HEK293T (cell line): ENCODE measurements at places on chromosomes 3 and 15.

GRCh38 chr3:18740631-18741583 is 315.8 kb upstream of the SATB1 start:
- DNase-seq, result no peak

DNA sequence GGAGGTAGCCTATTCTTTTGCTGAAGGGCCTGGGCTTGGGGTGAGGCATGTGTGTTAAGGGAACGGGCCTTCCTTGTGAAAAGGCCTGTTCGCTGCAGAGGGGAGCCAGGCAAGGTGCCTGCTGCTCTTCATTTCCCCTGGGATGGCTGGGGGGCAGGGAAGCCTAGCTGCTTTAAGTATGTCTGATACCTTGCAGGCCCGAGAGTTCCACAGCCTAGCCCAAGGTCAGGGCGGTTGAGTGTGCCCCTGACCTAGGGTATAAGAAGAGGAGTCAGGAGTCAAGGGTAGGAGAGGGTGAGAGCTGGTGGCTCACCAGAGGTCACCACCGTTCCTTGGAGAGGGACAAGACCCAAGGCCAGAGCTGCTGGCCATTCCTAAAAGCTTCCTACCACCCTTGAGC is 46.6 kb downstream of the UMPS start:
- no peak for DNase-seq

GRCh38 chr3:71763426-71763825 is 9.8 kb downstream of the GPR27 start:
- no peak for DNase-seq

DNA sequence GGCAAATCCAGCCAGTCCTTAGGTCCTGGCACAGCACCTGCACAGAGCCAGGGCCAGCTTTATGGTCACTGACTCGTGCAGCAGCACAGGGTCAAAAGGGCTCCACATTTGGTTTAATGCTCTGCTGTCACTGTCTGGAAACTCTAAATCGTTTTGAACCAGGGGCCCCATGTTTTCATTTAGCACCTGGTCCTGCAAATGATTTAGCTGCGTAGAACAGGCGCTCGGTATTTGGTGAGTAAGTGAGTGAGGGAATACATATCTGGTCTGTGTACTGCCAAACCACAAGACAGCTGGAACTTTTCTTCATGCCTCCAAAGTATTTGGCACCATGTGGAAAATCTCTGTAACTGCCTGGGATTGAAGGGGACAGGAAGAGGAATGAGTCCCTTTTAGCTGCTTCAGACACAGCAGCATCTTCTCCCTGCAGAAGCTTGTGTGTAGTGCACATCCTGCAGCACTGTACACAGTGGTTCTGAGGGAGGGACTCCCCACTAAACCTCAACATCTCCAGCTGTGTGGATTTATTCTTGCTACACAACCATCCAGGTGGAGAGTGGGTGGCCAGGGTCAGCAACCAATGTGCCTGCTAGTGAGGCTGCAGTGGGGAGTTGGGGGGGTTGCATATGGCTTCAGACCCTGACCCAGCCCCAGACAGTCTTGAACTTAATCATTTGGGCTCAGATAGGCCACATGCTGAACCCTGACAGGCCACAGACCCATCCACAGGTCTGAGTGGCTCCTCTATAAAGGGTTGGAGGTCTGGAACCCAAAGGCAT is 1.1 kb downstream of the SH2D7 start:
- no peak for DNase-seq

DNA sequence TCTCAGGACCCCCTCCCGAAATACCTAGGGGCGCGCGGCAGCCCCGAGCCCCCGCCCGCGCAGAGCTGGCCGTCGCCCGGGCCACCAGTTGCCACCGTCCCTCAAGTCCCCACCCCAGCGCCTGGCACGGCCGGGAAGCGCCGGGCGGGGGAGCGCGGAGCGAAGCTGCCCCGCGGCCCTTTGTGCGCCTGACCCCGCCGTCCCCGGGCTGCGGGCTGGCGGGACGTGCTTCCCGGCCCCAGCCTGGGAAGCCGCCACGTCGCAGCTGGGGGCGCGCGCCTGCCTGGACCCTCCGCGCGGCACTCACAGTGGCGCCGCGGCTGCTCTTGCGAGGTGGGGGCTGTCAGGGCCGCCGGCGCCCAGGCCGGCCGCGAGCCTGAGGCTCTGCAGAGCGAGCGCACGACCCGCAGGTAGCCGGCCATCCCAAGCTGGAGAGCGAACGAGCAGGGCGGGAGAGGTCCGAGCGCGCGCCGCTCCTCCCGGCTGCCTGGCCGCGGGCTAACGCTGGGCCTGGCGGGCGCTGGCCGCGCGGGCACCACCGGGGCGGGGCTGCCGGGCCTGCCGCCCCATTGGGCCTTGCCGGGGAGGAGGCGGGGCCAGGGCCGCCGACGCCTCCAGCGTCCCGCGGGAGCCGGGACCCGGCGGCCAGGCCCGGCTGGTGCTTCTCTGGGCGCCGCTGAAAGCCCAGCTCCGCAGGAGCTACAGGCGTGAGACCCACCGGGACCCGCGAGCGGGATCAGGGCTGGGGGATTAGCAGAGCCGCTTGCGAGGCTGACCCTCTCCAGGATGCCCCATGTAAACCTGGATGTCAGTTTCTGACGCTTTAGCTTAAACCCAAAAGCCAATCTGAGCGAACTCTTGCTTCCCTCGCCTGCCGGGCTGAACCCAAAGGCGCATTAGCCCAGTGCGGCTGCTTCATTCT is at the start of gene IDH2:
Gene IDH2, minus strand, starts transcription at position 500 of the 922 bp plus-strand sequence. Its CDS starts 78 bp downstream, at position 422.
- DNase-seq, result peak; percentile 96

GRCh38 chr3:139561959-139562676 is 22.6 kb upstream of the RBP1 start:
- DNase-seq, result peak; percentile 63

DNA sequence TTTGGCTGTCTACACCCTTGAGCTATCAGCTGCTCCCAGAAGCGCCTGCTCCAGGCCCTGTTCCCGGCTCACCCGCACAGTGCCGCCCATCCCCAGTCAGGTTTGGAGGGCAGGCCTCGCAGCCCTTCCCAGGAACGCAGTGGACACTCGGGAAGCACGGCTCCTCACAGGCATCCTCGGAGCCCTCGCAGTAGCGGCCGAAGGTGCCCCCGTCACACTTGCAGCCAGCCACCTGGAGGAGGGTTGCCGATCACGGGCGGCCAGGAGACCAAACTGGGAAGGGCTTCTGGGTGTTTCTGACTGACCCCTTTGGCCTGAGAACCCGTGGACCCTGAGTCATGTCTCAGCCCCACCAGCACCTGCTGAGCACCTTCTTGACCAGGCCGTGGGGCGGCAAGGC is 33.4 kb downstream of the MUC20 start:
- no peak for DNase-seq

GRCh38 chr3:9251055-9251786 is 1.8 kb upstream of the SRGAP3 start:
- DNase-seq, result no peak

DNA sequence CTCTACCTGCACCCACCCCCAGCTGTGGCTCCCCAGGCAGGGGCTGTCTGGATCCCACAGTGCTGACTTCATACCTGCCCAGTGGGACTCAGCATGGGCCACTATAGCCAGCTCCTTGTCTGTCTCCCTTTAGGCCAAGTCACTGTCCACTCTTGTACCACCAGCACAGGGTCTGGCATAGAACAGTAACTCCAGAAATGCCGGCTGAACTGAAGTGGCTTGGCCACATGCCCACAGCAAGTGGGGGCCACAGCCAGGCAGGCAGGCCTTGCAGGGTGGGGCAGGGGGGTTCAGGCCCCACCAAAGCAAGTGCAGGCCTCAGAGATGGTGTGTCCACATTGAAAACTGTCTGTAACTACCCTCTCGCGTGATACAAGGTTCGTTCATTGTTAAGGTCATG is 252.6 kb upstream of the LYSMD4 start:
- DNase-seq, result no peak

DNA sequence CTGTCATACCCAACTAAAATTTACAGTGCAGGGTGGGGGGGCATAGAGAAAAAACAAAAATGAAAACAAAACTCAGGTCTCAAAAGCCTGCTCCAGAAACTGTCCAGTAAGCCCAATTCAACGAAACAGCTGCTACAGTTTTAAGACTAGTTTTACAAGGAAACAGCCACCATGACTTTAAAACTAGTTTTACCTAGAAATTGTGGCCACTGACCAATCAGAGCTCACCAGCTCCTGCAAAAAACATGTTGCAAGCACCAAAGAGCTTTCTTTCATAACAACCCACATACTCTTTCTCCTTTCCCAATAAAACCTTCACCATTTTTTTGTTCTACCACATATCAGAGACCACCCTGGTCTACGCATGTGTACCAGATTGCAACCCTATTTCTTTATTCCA is 7.3 kb upstream of the CFAP91 start:
- no peak for DNase-seq

DNA sequence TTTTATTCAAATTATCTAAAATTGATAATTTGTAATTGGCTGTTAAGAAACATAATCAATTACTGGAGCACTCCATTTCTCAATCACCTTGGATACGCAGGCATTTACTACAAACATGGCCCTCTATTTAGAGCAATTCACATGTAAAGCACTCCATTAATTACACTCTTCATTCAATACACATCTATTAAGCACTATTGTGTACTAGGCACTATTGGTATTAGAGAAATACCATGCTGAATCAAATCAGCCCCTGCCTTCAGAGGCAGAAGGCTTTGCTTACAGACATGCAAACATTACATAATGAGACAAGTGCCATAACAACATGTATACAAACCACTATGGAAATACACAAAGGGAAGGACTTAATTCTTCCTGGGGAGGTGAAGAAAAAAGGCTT is 69.1 kb downstream of the PEAK1 start:
- DNase-seq, result no peak

DNA sequence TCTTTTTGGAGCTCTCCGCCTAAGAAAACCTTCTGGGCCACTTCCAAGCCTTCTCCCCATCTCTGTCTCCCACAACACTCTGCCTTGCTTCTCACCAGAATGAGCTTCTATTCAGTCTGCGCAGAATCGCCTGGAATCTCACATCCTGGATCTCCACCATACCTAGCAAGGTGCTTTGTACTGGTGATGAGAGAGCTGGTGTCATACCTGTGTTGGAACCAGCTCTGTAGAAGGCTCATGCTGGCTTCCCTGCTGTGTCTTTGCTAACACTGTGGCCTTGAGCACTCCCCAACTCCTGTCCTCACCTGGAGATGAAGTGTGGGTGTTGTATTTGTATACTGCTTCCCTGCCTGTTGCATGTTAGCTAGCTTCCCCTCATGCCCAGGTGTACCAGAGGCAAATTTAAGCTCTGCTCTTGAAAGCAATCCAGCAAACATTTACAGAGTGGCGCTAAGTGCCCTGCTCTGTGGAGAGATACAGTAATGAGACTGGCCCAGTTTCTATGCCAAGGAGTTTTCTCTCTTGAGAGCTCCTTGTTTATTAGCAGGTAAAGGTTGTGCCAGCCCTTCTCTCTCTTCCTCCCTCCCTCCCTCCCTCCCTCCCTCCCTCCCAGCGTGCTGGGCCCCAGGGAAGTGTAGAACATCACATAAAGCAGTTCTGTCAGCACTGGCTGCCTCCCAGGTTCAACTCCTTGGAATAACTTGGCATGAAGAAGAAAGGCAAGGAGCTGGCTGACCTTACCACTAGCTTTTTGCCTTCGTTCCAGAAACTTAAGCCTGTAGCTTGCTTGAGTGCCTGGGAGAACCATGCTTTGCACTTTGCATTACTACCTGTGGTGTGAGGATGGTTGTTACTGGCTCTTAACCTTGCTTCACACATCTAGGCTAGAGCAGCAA is 54.9 kb downstream of the TRIM71 start:
- no peak for DNase-seq

DNA sequence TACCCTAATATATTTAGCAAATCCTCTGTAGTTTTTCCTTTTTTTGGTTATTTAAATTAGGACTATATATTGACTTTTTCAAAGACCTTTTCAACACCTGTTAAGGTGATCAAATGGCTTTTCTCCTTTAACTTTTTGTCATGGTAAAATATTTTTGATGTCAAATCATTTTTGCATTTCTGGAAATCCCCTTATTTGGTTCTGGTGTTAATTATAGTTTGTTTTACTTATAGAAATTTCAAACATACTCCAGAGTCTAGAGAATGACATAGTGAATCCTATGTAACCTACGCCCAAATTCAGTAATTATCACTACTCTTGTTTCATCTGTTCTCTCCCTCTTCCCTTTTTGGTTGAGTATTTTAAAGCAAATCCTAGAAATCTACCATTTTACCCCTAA is 121.3 kb upstream of the TBL1XR1 start:
- no peak for DNase-seq

DNA sequence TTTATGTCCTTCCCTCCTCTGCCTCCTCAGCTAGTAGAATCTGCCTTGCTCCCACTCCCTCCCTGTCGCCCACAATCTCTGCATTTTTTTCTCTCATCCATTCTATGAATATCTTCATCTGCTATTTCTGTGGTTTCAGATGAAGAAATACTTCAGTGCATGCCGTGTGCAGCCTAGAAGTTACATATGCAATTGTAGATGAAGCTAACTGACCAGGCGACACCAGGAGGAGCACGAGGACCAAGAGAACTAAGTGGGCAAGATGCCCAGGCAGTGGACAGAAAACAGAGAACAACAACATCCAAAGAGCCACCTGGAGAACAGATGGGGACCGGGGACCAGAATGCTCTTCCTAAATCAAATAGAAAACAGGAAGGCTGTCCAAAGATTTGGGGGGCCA is 121.4 kb upstream of the ATP11B start:
- no peak for DNase-seq

- no peak for DNase-seq
These were observed 39.7 kb upstream of the EPHA3 start for GRCh38 chr3:89067736-89068135.

- DNase-seq, result no peak
These were observed 91.6 kb upstream of the LIPC start for GRCh38 chr15:58340176-58340575.

GRCh38 chr3:37729119-37729518 is 132.6 kb upstream of the CTDSPL start:
- no peak for DNase-seq

DNA sequence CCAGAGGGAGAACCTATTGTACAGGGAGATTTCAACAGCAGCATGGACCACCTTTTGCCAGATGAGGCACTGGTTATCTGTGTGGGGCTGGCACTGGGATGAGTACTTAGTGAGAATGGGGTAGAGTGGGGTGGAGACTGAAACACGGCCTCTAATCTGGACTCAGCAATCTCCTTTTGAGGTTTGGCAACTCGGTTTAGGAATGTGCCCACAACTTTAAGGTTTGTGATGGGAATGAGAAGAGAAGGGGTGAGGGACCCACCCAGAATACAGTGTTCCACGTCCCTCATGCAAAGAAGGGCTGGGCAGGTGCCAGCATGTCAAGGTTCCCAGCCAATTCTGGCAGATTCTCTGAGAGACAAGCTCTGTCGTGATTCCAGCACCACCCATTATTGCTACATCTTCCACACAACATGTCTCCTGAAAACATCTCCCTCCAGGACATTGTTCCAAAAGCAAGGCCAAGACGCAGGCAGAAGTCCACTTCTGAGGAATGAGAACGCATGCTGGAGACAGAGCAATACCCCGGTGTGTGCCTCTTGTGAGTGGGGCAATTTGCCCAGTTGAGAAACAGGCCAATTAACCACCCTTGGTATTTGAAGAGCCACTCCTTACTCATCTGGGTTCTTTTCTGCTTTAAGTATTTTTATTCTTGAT is 37.5 kb upstream of the CCR4 start:
- DNase-seq, result no peak

DNA sequence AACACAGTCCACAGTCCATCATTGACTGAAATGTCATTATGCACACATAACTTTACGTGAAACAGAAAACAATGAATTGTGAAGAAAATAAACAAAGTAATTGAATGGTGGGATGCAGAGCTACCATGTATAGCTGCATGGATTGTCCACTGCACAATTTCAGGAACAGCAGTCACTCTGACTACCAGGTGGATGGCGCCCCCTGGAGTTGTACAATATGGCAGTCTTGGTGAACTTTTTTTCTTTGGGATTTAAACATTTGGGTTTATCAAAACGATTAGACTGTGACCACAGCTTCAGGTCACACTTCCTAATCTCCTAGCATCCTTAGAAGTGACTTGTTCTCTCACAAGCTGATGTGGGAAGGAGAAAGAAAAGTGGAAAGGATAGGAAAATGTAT is 48.9 kb upstream of the TCF12 start:
- no peak for DNase-seq
